ENCODE measurements at places on chromosomes 1 and 21.

- DNase-seq, result no peak
Measured at GRCh38 chr1:25724966-25725365, 75.0 kb upstream of the SELENON start.

DNA sequence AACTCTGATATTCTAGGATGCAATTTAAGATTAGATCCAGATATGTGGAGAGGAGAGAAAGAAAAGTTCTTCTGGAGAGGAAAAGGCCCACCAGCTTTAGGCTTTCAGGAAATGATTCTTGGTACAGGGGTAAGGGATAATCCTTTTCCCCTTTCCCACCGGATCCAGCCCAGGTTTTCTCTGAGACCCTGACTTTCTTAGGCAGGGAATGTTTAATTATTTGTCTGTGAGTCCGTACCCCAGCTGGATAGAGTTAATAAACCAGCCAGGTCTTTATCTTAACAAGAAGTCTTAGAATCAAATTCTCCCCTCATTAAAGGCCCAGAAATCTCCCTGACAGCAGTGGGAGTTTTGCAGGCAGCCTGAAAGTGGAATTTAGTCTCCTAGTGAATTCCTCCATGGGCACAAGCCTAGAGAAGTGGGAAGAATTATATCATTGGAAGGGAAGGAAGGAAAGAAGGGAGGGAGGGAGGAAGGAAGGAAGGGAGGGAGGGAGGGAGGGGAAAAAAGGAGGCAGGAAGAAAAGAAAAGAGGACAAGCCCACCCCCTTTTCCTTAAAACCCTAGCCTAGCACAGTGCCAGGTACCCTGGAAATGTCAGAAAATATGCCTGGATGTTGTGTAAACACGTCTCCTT lies 189.0 kb downstream of the PLPP3 start:
- DNase-seq, result no peak

- DNase-seq, result no peak
Measured at GRCh38 chr1:981491-981954, 370 bp downstream of the PERM1 start.

- no peak for DNase-seq
Measured at GRCh38 chr1:75794382-75794781, 2.3 kb upstream of the MSH4 start.

- DNase-seq, result no peak
Measured at GRCh38 chr1:115251856-115252255, 86.2 kb downstream of the NGF start.

DNA sequence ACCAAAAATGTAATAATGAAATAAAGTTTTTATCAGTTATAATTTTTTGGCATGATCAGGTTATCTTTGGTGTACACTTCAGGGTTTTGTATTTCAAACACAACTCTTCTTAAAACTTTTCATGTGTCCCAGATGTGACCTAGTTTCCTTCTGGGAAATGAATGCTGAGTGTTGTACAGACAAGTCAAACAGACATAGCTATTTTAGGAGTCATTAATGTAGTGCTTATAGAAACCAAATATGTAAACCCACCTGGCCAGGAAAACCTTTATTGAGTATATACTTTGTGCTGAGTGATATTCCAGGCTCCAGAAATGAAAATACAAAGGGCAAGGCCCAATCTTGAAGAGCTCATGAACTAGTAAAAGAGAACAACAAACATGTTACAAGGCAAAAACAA lies 25.9 kb upstream of the HOOK1 start:
- no peak for DNase-seq

DNA sequence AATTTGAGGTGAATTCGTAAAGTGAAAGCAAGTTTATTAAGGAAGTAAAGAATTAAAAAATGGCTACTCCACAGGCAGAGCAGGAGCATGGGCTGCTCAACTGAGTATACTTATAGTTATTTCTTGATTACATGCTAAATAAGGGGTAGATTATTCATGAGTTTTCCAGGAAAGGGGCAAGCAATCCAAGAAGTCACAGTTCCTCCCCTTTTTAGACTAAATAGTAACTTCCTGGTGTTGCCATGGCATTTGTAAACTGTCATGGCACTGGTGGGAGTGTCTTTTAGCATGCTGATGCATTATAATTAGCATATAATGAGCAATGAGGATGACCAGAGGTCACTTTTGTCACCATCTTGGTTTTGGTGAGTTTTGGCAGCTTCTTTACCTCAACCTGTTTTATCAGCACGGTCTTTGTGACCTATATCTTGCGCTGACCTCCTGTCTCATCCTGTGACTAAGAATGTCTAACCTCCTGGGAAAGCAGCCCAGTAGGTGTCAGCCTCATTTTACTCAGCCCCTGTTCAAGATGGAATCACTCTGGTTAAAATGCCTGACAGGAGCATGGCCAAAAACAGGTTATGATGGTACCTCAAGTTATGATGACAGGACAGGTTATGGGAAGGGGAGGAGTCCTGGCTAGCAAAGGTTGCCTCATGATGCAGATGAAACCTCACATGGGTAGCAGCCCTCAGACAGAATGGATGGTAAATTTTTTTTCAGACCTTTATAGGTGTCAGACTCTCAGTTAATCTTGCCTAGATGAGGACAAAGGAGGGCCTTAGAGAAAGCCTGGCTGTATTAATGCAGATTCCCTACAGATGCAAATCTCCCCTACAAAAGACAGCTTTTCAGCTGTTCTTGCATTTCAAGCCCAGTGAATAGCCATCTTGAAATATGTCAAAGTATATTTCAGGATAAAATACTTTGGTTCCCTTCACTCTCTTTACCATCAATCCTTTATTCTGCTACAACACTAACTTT lies 49.7 kb downstream of the SIPA1L2 start:
- no peak for DNase-seq

DNA sequence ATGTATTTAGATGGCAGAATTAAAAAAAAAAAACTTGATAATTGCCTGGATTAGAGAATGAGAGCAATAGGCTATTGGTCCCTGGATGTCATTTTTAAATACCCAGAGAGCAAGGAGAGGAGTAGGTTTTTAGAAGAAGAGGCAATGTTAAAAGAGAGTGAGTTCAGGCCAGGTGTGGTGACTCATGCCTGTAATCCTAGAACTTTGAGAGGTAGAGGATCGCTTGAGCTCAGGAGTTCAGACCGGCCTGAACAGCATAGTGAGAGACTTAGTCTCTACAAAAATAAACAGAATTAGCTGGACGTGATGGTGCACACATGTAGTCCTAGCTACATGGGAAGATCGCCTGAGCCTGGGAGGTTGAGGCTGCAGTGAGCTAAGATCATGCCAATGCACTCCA lies 15.9 kb upstream of the MUTYH start:
- DNase-seq, result no peak

DNA sequence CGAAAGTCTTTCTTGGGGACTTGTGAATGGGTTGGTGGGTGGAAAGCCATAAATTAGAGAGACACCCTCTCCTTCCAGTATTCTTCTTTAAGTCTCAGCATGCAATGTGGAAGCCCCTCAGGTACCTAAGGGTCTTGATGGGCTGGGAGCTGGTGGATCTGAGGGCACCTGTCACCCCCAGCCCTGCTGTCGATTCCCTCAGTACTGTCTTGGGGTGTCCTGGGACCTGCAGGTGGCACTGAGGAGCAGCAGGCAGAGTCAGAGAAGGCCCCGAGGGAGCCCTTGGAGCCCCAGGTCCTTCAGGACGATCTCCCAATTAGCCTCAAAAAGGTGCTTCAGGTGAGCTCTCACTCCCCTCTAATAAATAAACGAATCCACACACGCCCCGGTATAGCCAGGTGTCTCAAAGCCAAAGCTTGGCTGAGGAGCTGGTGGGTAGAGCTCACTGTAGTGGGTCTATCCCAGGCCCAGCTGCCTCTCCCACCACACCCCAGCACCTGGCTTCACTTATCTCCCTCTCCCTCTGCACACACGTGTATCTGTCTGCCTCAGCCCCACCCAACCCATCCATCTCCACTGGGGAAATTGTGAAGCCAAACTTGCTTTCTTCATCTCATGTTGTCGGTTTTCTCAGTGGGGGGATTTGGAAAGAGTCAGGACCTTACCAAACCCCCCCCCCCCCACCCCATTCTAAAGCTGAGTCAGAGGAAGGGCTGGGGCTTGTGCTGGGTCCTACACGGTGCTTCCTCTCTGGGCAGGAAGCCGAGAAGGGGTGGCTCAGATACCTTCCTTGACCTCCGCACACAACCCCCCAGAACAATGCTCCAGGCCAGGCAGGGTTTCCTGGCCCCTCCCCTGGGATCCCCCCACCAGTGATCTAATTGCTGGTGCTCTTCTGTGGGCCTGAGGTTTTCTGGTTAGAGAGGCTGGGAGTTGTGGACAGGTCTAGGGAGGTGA lies 1.6 kb downstream of the ADAM15 start:
- no peak for DNase-seq

- DNase-seq, result peak; percentile 11
Measured at GRCh38 chr1:212667223-212668139, 32.2 kb downstream of the BATF3 start.

DNA sequence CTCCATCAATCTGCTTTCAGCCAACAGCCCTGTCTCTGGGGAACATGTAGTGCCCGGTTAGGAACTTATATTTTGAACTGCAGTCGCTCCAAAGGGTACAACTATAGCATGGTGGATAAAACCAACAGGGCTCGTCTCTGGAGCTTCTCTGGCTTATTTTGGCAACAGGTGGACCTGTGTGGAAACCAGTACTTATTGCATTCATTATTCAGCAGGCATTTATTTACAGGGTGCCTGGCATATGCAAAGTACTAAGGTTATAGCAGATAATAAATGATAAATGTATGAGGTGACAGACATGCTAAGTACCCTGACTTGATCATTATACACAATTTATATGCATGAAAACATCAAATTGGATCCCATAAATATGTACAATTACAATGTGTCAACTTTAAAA lies 93.7 kb downstream of the RGS7 start:
- DNase-seq, result no peak

DNA sequence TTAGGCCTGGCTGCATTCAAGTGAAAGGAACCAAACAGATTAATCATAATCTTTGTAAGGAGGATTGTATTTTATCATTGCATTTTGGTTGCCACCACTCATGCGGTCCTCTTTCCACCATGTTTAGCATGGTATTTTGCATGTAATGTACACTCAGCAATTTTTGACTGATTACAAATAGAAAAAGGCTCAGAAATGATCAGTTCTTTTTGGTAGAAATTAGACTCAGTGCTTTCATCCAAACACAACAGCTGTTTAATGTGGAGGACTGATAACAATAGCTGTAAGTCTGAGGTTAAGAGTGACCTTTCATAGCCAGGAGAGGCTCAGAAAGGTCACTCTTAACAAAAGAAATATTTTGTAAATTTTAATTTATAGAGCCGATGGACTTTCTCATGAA lies 25.3 kb upstream of the DPH5 start:
- no peak for DNase-seq

Measured in central memory CD8-positive, alpha-beta T cell (primary cell).